AG04450 (cell line): ENCODE measurements at places on chromosomes 7 and 10. TPM values are rescaled to one million over a fixed set of nuclear protein-coding genes. Genes with fewer than 3 reads are reported as not detected.

GRCh38 chr10:8404721-8405120 is 350.2 kb downstream of the GATA3 start:
- no peak for DNase-seq

DNA sequence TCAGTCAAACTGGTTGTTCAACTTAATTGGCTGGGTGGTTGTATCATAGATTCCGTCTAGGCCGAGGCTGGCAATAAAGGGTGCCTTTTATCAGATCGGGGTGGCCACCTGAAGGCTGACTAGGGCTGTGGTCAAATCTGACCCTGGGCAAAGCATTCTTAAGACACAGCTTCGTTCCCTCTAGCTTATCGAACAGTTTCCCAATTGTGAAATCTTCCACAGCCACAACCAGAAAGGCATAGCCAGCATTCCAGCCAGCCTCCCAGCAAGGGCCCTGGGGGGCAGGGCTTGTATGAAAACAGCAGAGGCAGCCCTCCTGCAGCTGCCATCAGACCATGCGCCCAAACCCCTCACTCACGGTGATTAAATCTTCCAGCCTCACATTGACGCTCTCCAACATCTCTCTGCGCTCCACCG is 42.5 kb upstream of the TMEM213 start:
- DNase-seq, result no peak

- no peak for DNase-seq
Measured at GRCh38 chr10:110118891-110119621, 88.3 kb upstream of the MXI1 start.

GRCh38 chr7:12089951-12090756 is 120.9 kb upstream of the TMEM106B start:
- no peak for DNase-seq

DNA sequence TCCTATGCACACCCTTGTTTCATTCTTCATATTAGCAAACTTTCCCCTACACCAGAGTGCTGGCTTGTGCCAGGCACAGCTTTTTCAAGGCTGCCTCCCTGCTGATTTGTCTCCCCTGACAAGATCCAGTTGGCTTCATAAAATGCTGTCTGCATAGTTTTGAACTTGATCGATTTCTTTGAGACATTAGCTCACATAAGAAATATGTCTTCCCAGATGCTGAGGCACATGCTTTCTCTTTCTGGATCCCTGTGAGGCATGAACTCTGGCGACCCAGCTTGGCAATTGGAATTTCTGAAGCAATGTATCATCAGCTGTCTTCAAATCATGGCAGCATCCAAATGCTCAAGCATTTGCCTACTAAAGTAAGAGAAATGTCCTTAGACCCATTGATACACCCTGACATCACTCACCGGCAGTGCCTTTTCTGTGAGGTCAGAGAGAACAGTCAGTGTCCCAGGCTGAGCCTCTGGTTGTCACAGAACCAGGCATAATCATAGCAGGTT is 616.4 kb upstream of the GHITM start:
- DNase-seq, result no peak

DNA sequence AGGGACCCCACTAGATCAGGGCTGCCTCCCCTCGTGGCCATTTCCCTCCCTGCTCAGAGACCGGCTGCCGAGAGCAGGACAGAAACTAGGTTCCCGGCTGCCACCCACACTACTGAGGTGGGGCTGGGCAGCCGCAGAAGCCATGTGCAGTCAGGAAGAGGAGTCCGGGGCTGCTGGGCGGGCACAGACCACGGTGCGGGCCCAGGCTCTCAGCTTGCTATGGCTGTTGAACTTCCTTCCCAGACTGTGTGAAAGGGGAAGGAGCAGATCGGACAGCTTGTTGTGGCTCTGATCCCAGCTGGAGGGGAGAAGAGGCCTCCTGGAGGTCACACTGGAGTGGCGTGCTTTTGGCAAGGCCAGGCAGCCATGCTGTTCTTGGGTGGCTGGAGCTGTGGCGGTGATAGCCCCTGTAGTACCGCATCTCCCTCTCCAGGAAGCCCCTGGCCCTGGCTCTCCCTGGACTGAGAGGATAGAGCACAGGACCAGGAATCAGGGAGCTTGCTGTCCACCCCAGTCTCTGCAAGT is 56.8 kb downstream of the HK1 start:
- DNase-seq, result no peak

DNA sequence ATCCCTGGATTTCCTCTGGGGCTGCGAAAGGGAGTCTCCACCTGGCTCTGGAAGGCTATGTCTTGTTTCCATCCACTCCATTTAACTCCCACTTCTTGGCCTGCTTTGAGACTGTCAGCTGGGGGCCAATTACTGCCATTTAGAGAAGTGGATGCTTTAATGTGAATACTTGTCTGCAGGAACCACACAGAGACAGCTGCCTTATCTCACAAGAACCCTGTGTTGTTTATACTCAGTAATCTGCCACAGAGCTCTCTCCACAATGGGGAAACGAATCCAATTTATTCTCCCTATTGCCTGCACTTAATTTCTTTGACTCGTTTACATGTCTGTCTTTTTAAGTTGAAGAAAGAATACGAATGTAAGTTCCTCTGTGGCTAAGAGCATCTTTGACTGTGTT is 787.0 kb upstream of the C7orf33 start:
- DNase-seq, result no peak

DNA sequence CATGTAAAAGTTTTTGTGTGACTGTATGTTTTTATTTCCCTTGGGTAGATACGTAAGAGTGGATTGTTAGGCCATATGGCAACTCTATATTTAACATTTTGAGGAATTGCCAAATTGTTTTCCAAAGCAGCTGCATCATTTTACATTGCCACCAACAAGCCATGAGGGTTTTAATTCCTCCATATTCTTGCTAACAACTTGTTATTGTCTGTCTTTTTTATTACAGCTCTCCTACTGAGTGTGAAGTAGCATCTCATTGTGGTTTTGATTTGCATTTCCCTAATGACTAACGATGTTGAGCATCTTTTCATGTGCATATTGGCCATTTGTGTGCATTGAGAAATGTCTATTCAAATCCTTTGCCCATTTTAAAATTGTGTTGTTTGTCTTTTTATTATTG is 94.9 kb downstream of the CARD11 start:
- no peak for DNase-seq

DNA sequence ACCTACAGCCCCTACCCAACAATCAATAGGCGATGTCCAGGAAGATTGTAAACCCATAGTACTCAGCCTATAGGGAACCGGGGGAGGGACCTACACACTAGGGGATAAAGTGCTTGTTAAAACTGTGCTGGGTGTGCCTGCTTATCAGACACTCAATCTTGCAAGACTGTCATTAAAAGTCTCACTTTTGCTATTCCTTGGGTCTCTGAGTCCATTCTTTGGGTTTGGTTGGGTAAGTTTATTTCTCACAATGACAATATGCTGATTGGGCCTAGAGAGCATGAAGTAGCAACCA is 45.6 kb downstream of the PTPRE start:
- DNase-seq, result no peak

DNA sequence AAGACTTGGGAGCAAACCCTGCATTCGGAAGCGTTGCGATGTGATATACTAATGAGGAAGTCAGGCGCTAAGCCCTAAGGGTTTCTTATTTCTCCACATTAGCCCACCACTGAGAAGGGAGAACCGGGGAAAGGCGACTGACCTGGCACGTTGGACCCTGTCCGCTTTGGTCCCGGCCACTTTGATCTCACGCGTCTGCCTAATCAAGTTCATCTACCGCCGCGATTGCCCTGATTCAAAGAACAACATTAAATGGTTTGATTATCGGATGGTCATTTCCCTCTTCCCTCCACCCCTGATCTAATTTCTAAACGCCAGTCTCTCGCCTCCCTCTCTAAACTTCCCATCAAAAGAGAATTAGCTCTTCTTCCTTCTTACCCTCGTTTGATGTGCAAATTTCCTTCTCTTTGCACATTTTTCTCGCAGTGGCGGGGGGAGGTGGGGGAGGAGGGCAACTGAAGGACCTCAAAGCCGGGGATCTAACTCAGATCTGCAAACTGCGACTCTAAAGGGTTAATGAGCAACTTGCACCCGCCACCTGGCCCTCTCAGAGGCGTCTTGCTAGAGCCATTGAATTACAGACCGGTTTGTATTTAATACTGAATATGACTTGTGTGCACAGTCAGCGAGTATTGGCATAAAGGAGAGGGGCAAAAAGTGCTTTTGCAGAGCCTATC is 687 bp upstream of the DKK1 start:
- no peak for DNase-seq

GRCh38 chr7:23268746-23269145 is 22.2 kb downstream of the GPNMB start:
- no peak for DNase-seq

- DNase-seq, result no peak
Measured at GRCh38 chr10:66550351-66550750, 375.5 kb upstream of the LRRTM3 start.

DNA sequence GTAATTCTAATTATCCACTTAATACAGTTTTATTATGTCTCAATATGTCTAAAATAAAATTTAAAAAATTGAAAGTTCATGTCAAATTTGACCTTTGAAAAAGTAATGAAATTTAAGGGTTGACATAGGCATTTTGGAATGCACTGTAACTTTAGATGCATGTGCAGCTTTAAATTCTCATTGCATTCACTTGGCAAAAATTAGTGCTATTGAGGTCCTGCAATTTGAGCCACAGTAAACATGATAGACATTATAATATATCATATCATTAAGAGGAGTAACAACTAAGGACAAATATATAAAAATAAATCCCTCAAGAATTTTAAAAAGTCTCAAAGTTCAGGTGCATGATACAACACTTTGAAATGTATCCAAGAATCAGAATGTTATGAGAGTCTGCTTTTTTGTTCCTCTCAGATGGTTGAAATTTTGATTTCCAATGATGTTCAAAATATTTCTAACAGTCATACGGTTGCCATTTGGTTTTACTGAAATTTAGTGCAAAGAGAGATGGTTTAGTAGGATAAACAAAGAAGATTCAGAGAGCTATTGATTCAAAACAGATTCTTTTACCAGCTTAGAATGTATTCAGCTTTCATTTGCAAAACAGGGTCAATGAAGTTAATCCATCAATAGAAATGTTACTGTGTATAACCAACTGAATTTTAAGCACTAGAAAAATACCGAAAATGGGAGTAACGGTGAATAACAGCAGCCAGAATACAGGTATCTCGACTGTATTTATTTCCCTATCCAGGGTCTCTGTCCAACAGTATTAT is 71.8 kb downstream of the SEMA3A start:
- no peak for DNase-seq

DNA sequence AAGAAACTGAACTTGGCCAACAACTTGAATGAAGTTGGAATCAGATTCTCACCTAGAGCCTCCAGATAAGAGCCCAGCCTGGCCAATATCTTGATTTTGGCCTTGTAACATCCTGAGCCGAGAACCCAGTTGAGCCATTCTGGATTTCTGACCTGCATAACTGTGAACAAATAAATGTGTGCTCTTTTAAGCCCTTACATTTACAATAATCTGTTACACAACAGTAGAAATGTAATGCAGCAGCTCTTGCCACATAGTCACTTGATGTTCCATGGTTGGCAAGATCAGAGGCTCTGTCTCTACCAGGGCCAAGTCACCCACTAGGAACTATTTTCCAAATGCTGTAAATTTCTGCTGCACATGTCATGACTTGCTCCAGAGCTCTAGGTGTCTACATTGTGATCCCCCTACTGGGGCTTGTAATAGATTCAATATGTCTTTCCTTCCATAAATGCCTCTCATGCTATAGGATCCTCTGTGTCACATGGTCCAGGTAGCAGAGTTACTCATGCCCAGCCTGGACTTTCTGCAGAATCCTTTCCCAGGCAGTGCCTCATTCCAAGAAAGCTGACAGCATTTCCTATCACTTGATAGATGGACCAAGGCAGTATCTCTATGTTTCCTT is 11.4 kb upstream of the RBM20 start:
- DNase-seq, result no peak

KIF5B gene
- polyA plus RNA-seq, result 61.0 and 84.0 TPM in 2 replicates

GNG11 gene
- polyA plus RNA-seq, result 13.8 and 19.7 TPM in 2 replicates

CADPS2 gene
- polyA plus RNA-seq, result 0.35 and 0.41 TPM in 2 replicates

SEMA4G gene
- polyA plus RNA-seq, result 10.5 and 14.4 TPM in 2 replicates

LARP4B gene
- 33.5 and 34.0 TPM in 2 replicates for polyA plus RNA-seq

KEL gene
- polyA plus RNA-seq, result 0.06 and 0.09 TPM in 2 replicates

PMPCB gene
- 77.6 and 91.9 TPM in 2 replicates for polyA plus RNA-seq

WIPF3 gene
- polyA plus RNA-seq, result not detected in 2 replicates

CALN1 gene
- polyA plus RNA-seq, result not detected in 2 replicates

ACTL6B gene
- not detected in 2 replicates for polyA plus RNA-seq
